NCI-H1694 (cell line): ENCODE measurements at places on chromosomes 4 and X.

- no peak for DNase-seq
Observed at GRCh38 chrX:153884590-153884989, 1.4 kb downstream of the L1CAM start.

DNA sequence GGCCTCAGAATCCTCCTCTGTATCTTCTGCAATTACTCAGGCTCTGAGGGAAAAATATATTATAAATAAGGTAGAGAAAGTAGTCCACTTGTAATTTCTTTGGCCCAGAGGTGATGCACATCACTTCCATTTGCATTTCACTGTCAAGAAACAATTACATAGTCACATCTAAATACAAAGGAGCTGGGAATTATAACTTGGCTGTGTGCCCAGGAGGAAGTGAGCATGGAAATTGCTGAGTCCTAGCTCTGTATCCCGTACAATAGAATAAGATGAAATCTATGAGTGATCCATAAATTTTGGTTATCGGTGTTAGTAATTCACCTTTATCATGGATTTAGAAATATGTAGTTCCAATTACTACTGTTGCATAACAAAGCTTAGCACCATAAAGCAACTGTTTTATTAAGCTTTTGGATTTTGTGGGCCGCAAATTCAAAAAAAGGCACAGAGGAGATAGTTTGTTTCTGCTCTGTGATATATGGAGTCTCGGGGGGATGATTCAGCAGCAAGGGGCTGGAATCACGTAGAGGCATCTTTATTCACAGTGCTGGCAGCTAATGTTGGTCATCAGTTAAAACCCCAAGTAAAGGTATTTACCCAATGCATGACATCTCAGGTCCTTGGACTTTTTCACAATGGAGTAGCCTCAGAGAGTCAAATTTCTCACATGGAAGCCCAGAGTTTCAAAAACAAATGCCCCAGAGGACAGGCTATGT, 241.4 kb upstream of the GALNT7 start:
- DNase-seq: no peak

- no peak for DNase-seq
Observed at GRCh38 chr4:119906277-119906676, 160.4 kb downstream of the MAD2L1 start.

GRCh38 chr4:113904877-113905276, 74.6 kb downstream of the ARSJ start:
- no peak for DNase-seq

DNA sequence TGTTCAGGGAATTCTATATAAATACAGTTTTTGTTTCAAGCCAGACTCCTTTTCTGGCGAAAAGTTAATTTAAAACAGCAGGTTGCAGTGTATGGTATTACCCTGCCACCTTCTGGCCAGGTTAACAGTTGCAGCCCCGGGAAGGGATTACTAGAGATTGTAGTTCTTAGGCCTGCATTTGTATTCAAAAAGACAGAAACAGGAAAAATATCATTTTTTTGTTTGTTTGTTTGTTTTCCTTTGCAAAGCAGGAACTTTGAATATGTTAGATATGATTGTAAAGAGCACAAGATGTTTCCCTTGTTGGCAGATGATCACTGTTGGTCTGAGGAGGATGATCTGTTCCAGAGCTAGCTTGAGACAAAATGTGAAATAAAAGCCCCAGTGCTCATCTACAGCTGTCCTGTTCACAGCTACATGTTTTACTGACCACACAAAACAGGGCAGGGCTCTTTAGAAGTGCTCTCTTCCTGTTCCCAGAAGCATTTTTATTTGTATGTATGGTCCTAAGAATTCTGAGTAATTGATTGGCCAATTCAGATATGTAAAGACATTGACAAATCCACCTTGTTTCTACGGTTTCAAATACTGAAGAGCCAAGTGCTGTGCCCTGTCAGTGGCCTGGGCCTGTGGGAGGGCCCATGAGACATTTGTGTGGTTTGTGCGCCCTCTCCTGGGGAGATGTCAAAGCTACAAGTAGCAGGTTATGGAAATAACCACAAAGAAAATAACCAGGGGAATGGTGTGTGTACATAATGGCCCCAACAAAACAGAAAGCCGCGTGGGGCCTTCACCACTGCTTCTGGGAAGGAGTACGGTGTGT, 57.9 kb downstream of the CLDN22 start:
- DNase-seq: peak; percentile 59
